CD4-positive, alpha-beta T cell treated with Interleukin-4 for 4 hours (primary cell): ENCODE measurements at places on chromosomes 4 and X.
A peak's percentile ranks its signal among the peaks of the same experiment; 100 is the strongest.

DNA sequence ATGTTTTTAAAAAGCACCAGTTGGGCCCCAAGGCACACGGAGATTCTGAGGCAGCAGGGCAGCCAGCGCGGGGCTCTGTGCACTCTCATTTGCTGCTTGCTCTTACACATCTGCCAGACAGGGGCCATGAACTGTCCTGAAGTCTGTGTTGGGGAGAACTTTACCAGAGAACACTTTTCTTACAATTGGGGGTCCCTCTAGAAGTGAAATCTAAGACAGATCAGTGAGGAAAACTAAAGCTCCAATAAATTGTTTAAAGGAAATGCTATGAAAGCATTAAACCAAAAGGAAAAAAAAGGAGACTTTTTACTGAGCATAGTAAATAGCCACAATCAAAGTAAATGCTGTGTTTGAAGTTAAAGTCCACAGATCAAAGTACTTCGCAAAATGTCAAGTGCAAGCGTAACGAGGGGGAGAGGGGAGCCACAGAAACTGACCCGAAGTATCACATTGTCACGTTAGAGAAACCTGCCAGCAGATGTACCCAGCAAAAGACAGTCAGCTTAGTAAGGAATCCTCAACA lies 37.8 kb downstream of the SORBS2 start:
- DNase-seq = no peak

DNA sequence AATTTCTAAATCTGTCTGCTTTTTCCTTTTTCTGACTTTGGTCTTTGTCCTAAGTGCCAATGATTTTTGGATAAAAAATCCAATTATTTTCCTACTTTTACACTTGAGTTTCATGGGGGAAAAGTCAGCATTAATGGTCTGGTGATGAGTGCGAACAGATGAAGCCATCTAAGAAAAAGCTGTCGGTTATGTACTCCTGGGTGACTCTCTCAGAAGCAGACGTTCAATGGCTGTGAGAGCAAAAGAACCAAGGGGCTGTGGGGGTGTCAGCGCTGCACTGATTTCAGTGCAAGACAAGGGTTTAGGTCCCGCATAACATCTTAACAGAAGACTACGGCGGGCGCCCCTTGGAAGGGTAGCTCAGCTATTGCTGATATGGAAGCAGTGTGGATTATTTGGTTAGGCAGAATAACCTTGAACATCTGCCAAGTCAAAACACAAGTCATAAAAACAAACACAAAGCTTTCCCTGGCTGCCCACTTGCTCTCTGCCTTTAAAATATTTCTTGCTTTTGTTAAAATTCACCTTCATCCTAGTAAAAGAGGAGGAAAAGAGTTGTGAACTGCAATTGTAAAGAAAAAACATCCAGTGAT lies 240.5 kb downstream of the MAML3 start:
- no peak for DNase-seq

DNA sequence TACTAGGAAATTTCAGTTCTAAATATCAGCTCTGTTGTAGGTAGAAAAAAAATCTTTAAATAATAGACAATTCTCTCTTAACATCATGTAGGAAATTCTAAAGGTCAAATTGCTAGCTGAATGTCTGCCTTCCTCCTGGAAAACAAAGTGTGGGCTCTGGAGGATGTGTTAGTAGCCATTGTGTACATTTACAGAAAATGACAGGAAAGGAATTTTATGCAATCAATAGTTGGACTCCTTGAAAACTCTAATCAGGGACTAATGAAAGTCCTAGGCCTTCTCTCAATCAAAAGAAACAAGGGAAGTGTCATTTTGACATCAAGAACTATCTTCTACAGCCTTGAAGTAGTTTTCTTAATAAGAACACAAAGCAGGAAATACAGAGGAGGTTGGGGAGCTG lies 174.6 kb downstream of the ANKRD50 start:
- no peak for DNase-seq

- no peak for DNase-seq
Observed at GRCh38 chr4:151197247-151197646, 79.7 kb upstream of the PRSS48 start.

DNA sequence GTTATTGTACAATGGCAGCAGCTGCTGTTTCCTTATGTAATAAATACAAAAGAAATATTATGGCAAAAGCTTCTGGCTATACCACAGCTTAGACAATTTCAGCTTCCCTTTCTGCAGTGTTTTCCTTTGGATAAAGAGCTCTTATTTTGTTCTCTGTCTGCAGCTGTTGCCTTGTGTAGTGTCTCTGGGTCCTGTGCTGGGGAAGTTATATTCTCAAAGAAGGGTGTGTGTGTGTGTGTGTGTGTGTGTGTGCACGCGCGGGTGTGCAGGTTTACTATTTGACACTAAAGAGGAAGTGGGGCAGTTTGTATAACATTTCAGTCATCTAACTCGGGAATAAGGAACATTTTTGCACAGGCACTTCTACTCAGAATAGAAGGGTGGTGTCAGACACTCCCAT lies 83.6 kb downstream of the REPS2 start:
- no peak for DNase-seq

DNA sequence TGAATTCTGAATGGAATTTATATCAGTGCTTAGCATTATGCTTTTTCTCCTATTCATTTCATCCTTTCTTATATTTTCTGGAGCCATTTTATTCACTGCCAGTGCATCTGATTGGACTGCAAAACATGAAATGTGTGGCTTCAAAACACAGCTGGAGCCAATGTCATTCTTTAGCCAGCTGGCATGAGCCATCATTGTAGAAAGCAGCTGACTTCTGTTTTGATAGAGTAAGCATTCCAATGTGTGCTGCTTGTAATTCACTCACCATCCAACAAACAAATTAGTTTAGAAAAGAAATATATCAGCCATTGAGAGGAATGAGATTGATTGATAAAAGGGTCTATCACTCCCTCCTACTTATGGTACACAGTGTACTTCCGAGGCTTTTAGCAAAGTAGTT lies 2616.0 kb downstream of the ARAP2 start:
- DNase-seq = no peak

DNA sequence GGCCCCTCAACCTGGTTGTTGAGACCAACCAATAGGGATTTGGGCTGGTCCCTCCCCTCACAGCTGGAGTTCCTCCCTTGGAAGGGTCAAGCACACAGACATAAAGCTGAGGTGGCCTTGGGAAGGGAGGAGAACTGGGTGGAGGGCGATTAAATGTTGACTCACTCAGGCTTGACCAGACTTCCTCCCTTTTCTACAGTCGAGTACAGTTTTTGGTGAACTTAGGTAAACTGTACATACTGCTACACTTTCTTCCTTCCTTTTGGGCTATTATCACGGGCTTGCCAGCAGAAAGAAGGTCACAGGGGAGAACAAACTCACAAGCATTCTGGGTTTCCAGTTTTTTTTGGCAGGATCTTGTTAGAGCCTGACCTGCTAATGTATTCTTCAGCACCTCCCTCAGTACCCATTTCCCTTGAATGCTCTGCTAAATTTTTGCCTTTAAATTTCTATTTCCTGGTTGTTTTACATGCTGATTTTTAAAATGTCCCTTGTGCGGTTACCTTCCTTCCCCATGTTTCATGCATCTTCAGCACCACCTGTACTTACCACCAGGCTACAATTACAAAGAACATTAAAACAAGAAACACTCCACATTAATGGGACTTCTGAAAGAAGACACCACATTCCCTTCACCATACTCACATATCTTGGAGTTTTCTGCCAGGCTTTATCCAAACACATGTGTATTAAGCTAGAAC lies 135.2 kb upstream of the RASGEF1B start:
- DNase-seq = no peak

- DNase-seq = no peak
Observed at GRCh38 chrX:153938226-153938786, 3.5 kb upstream of the NAA10 start.

- DNase-seq = peak; percentile 28
Observed at GRCh38 chrX:4547213-4547836, 833.9 kb upstream of the PRKX start.

GRCh38 chrX:74160816-74161215 lies 143.2 kb upstream of the ZCCHC13 start:
- no peak for DNase-seq

- DNase-seq = no peak
Observed at GRCh38 chr4:119016636-119017035, 119.0 kb upstream of the MYOZ2 start.

GRCh38 chrX:102339312-102340298 lies 92.6 kb downstream of the NXF2 start:
- DNase-seq = peak; percentile 19

DNA sequence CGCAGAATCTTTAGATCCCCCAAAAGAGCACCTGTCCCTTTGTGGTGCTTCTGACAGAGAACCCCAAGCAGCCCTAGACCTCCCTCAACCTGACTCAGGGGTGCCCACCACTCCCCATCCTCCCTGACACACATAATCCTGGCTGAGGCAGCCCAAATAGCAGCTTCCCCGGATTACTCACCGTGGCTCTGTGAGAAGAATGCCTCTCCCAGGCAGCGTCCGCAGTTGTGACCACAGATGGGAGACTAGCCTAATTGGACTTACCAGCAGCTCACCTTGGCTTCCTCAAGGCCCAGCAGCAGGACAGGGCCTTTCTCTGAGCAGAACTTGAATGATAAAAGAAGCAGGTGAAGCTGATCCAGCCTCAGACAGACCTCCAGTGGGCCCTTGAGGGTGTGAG lies 10.3 kb upstream of the ODAPH start:
- DNase-seq = no peak

- no peak for DNase-seq
Observed at GRCh38 chr4:86910820-86911684, 18.8 kb upstream of the C4orf36 start.

GRCh38 chrX:108415146-108415545 lies 23.1 kb downstream of the COL4A6 start:
- no peak for DNase-seq

DNA sequence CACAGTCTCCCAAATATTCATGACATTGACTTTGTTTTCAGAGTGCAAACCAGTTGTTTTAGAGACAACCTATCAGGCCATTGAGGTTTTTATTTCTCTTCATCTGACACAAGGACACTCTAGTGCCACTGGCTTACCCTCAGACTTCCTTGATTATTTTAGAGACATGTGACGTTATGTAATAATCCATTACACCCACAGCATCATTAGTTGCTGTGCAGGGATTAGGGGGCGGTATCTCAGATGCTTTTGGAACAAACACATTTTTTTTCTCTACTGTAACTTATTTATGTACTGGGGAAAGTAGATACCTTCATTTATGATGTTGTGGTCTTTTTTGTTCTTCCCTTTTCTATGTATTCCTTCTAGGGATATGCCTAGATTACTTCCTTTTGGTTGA lies 2293.1 kb downstream of the PCDH7 start:
- no peak for DNase-seq

GRCh38 chr4:121706595-121707021 lies 9.8 kb upstream of the ANXA5 start:
- DNase-seq = peak; percentile 70

DNA sequence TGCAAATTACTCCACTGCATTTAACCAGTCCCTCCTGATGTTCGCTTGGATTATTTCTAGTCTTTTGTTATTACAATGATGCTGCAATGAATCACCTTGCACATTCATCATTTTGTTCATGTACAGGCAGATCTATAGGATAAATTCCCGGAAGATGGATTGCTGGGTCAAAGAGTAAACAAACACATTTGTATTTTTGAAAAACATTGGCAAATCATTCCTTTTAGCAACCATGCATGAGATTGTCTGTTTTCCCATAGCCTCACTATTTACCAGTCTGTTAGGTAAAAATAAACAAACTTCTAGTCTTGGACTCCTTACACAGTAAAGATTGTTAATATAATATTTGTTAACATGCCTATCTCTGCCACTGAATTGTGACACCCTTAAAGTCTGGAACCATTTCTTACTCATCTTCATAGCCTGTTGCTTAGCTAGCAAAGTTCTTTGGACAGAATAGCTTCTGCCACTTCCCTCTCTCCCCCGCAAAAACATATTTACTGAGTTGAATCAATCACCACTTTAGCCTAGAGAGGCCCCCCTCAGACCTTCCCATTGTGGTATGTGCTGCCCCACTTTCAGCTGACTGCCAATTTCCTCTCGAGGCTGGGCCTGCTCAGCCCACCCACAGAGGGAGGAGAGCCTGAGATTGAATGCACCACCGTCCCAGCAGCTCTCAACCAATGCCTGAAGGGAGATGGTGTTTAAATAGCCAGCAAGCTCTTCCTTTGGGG lies 108.4 kb upstream of the ATXN3L start:
- no peak for DNase-seq

DNA sequence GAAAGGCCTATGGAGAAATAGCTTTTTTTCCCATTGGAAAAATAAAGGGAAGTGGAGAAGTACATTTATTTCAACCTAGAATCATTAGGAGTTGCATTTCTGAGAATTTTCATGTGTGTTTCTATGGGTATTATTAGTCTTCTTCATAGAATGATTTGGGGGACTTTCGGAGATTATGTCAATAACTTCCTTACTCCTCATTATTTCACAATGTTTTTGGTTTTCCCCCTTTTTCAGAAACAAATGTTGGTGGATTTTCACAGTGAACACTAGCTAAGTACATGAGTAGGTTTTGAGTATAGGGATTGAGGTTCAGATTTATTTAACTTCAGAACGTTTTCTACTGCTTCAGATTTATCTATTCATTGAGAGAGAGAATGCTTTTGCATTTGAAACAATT lies 54.0 kb downstream of the SH3BGRL start:
- DNase-seq = no peak

DNA sequence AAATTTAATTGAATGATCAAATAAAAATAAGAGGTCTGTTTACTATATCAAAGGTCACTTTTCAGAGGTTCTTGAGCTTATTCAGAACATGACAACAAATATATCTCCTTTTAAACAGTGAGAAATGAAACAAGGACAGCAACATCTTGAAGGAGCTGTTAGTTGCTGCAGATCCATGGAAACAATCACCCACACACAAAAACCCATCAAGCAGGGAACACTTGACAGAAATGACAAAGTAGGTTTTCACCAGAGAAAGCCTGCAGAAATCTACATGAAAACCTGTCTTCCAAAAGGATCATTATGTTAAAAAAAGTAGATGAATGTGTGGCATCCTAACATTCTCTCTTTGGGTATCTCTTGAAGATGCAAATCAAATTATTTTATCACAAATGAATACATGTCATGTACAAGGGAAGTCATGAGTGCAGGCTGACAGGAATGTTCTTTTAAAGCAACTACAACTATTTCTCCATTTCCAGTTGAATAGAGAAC lies 203.0 kb downstream of the GRIA2 start:
- no peak for DNase-seq

GRCh38 chrX:153763298-153763932 lies 634 bp upstream of the PLXNB3 start:
- DNase-seq = no peak
